ENCODE measurements at places on chromosomes 1 and 21. TPM values are rescaled to one million over a fixed set of nuclear protein-coding genes. Genes with fewer than 3 reads are reported as not detected.

GRCh38 chr1:29880556-29880955 lies 644.2 kb downstream of the PTPRU start:
- DNase-seq, result no peak

- DNase-seq, result no peak
These were observed 29.1 kb upstream of the SAMD13 start for GRCh38 chr1:84272401-84272800.

DNA sequence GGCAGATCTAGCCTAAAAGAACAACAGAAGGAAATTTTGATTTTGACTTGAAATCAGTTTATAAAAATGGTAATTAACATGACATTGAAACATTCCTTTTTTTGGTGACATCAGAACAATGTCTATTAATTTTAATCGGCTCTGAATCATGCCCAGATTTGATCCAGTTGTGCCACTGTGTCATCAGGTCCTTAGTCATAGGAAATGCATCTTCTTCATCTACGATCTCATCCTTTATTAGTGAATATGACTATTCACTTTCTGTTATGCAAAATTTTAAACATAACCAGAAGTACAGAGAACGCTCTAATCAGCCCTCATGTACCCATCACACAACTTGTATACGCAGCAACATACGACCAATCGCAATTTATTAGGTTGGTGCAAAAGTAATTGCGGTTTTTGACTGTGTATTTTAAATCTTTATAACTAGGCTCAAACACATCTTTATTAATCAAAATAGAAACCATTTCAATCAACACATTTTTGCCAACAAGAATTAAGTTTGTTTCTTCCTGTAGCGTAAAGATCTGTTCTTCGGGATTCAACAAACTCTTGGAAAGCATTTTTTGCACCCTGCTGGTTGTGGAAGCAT lies 40.3 kb upstream of the TLR5 start:
- DNase-seq, result no peak

DNA sequence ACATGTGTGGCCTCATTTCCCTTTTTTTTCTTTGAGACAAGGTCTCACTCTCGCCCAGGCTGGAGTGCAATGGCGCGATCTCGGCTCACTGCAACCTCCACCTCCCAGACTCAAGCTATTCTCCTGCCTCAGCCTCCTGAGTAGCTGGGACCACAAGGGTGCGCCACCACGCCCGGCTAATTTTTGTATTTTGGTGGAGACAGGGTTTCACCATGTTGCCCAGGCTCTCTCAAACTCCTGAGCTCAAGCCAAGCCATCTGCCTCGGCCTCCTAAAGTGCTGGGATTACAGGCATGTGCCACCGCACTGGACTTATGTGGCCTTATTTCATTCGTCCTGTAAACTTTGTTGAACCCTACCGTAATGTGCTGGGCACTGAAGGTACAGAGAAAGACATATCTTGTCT lies 569 bp upstream of the WARS2 start:
- DNase-seq, result peak; percentile 32

- no peak for DNase-seq
These were observed 86.9 kb upstream of the TSPAN2 start for GRCh38 chr1:115176189-115176588.

DNA sequence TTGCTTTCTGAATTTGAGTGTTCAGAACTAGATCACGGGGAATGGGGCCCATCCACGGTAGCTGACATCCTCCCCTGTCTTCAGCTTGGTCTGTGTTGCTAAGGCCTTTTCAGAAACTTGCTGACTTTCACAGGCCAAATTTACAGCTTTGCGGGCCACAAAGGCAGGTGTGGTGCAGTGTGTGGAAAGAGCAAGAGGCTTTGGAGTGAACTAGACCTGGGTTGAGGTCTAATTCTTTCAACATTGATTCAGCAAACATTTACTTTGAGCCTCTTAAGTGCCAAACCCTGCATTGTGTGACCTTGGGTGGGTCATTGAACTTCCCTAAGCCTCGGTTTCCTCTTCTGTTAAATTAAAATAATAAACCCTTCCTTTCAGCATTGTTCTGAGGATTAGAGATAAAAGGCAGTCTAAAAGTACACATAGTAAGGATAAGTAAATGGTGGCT lies 24.3 kb downstream of the STPG1 start:
- DNase-seq, result no peak

DNA sequence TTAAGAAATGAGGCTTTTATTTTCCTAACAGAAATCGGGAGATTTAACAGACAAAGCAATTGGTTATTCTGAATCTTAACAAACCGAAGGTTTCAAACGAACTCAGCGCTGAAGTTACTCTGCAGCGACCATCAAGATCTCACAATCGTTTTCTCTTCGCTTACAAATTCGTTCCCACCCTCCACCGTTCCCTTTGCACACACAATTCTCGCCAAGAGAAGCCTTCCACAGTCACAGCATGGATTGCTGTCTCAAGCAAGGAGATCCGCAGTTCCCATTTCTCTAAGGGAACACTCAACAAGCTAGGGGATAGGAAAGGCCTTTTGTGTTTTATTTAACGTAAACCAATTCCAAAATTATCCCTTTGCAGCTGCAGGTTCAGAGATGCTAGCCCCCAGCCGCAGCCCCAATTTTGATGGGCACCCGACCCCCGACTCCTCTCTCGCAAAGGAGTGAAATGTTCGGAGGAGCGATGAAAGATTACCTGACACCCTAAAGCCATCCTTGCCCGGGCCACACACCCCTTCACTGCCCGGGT lies 755 bp downstream of the FBXO42 start:
- no peak for DNase-seq

GRCh38 chr1:246280551-246280950 lies 226.5 kb downstream of the SMYD3 start:
- no peak for DNase-seq

DNA sequence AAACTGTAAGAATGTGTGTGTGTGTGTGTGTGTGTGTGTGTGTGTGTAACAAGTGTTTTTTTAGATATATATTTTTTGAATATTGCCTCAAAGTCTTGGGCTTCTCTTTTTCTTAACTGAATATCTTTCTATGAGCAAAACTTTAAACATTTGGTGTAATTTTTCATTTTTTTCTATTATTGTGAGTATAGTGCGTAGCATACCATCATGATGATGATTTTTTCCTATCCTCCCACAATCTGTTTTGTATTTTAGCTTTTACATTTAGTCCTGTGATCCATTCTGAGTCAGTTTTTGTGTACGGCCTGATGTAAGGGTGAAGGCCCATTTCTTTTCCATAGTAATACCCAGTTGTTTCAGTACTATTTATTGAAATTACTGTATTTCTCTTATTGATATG lies 680.6 kb downstream of the TTLL7 start:
- no peak for DNase-seq

- no peak for DNase-seq
These were observed 81.3 kb upstream of the COL6A1 start for GRCh38 chr21:45900034-45900868.

DNA sequence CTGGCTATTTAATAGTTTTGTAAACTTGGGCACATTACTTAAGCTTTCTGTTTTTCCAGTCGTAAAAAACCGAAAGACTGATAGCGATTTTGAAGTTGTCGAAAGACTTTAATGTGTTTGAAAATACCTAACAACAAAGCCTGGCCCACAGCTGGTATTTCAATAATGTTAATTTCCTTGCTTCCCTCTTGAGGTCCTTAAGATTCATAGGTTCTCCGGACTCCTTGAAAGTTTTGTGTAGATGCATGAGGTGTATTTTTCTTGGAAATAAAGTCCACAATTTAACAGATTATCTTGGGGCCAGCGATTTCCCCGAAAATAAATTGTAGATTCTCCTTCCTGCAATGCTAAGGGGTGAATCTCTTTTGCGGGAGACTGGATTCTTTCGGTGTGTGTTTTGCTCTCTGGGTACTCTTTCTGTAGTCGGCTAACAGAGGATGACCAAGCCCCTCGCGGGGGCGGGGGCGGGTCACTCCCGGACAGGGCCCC lies 735 bp upstream of the YTHDF2 start:
- DNase-seq, result no peak

DNA sequence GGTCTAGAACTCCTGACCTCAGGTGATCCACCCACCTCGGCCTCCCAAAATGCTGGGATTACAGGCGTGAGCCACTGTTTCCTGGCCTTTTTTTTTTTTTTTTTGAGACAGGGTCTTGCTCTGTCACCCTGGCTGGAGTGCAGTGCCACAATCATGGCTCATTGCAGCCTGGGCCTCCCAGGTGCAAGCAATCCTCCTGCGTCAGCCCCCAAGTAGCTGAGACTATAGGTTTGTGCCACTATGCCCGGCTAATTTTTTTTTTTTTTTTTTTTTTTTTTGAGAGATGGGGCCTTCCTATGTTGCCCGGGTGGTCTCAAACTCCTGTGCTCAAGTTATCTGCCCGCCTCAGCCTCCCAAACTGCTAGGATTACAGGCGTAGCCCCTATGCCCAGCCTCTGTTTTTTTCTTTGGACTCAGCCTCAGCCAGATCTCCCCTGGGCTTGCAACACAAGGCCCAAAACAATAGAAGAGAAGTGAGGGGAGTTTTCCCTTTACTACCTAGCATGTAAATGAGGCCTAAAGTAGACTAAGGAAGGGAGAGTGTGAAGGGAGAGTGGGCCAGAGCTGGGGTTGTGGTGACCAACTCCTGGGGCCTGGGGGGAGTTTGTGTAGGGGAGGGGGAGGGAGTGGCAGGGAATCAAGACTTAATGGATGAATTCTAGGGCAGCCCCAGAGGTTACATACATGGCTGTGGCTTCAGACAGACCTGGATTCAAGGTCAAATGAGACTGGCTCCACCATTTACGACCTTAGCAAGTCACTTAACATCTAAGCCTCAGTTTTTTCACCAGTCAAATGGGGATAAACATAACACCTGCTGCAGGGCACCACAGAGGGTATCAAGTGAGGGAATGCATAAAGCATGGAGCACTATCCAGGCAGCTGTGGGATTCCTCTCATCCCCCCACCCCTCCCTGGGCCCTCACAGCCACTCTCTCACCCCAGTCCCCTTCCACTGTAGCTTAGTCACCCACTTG lies 1.6 kb upstream of the CD52 start:
- no peak for DNase-seq

DNA sequence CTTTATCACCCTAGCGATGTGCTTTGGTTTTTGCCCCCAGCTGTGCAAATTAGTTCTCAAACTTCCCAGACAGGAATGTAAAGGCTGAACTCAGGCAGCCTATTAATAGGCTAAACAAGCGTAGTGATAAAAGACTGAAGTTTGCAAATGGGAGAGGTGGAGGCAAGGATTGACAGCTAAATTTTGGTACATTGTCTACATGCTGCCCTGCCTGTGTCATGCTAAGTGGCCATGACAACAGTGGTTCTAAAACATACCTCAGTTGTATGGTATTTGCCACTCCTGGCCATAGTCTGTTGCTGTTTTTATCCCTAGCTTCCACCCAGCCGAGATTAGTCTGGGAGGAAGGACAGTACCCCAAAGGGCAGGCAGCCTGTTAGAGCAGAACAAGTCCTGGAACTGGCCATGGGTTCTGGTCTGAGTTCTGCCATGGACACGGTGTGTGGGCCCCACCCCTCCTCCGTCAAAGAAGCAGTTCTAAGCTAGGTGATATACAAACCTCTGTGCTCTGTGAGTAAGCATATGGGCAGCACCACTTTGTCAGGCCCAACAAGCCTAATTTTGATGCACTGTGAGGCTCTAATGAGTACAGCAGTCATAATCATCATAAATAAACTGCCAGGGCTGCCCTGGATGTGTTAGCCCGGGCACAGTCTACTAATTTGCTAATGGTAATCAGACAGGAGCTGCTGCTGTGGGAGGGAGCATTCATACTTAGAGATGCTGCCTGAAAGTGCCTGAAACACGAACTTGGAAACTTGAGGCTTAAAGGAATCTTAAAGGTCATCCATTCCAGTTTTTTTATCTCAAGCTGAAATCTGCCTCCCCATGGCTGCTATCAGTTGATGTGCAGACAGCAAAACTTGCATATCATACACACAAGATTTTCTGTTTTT lies 177.1 kb downstream of the HHAT start:
- no peak for DNase-seq

- DNase-seq, result no peak
These were observed 56.5 kb downstream of the SYDE2 start for GRCh38 chr1:85144351-85144750.

Gene ALPL
- not detected for total RNA-seq

Gene AMY1C
- not detected for total RNA-seq

Gene LYPD8
- total RNA-seq, result not detected

Gene HTR6
- 0.16 TPM for total RNA-seq

Gene PLA2G2F
- total RNA-seq, result not detected

Gene PDPN
- total RNA-seq, result not detected

Gene PRELP
- total RNA-seq, result not detected

Gene FCER1G
- total RNA-seq, result 8.3 TPM

Gene C4BPA
- 0.12 TPM for total RNA-seq

Gene GJB5
- not detected for total RNA-seq

Gene VHLL
- not detected for total RNA-seq

All from T-helper 17 cell (primary cell).